ENCODE measurements at places on chromosomes 3 and 15. TPM values are rescaled to one million over a fixed set of nuclear protein-coding genes. Genes with fewer than 3 reads are reported as not detected.

Gene C2CD4A
- polyA plus RNA-seq = 0.40 TPM

Gene CYP1A2
- polyA plus RNA-seq = 0.21 TPM

DNA sequence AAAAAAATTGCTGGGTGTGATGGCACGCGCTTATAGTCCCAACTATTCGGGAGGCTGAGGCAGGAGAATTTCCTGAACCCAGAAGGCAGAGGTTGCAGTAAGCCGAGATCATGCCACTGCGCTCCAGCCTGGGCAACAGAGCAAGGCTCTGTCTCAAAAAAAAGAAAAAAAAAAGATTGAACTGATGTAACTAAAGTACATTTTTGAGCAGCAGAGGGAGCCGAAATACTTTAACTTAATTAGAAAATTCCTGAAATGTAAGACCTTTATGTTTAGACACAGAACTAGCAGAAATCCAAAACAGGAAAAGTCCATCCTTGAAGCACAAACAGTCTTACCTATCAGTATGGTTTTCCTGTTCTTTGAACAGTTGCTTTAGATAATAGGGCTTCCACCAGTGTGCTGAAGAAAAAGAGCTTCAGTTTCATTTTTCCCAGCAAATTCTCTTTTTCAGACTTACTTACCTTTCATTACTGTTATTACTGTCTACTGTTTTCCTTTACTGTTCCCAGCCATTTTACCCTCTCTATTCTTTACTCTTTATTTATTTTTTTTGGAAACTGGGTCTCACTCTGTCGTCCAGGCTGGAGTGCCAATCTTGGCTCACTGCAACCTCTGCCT lies 33.4 kb upstream of the ZNF609 start:
- DNase-seq = peak; percentile 42

DNA sequence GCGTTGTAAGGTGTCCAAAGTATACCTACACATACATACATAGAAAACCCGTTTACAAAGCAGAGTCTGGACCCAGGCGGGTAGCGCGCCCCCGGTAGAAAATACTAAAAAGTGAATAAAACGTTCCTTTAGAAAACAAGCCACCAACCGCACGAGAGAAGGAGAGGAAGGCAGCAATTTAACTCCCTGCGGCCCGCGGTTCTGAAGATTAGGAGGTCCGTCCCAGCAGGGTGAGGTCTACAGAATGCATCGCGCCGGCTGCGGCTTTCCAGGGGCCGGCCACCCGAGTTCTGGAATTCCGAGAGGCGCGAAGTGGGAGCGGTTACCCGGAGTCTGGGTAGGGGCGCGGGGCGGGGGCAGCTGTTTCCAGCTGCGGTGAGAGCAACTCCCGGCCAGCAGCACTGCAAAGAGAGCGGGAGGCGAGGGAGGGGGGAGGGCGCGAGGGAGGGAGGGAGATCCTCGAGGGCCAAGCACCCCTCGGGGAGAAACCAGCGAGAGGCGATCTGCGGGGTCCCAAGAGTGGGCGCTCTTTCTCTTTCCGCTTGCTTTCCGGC lies 318.6 kb downstream of the FGF12 start:
- peak; percentile 44 for DNase-seq

DNA sequence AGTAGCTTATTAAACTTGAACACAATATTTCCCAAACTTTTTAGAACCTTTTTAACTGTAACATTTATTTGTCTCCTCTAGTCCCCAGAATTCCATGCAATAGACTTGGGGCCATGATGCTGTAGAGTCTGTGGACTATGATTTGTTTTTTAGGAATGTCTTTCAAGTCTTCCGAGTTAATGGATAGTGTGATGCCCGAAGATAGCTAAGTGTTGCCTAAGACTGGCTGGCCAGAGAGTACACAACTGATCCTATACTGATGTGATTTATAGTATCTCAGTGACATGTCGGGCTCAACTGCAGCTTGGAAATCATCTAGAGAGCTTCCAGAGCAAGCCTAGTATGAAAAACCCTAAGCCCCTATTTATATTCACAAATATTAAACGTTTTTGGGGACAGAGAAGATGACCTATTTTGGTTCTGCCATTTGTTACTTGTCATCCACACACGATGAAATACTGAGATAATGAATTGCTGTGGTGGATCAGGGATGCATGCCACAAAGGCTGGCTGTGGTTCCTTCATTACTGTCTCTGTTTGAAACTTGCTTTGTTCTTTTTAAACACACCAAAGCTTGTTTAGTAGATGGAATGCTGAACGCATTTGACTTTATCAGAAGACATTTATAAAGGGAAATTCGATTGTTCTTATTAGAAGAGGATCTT lies 507.4 kb downstream of the TAFA4 start:
- DNase-seq = no peak

DNA sequence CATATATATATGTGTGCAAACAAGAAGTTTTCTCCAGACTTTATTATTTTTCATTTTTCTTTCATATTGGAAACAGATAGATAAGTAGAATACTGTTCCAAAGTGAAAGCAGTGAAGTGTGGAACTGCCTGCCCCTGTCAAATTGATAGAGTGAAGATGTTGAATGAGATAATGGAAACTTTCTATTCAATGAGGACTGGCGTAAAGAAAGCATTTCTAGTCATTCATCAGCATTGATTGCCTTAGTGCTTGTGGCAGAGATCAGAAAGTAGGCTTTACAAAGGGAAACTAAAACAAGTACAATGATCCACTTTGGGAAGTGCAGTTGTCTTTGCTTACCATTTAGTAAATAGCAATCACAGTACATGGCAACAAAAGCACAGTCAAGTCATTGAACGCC lies 300.0 kb downstream of the CADM2 start:
- no peak for DNase-seq

- DNase-seq = no peak
These were observed 22.8 kb downstream of the OXSM start for GRCh38 chr3:25812644-25813043.

GRCh38 chr3:127747751-127748521 lies 74.4 kb downstream of the MGLL start:
- no peak for DNase-seq

GRCh38 chr3:193592841-193593667 lies at the start of gene OPA1:
OPA1 (plus strand) TSS chr3:193593208; CDS start chr3:193593378, 170 bp downstream.
- peak; percentile 99 for DNase-seq

- DNase-seq = no peak
These were observed 199.8 kb downstream of the TBC1D5 start for GRCh38 chr3:17542591-17542990.

Gene GPR171
- not detected for polyA plus RNA-seq

Gene DNAH12
- polyA plus RNA-seq = 1.7 TPM

- DNase-seq = no peak
These were observed 135.1 kb downstream of the LRRC28 start for GRCh38 chr15:99386391-99386790.

Gene NR1I2
- polyA plus RNA-seq = 0.65 TPM

- DNase-seq = no peak
These were observed 7.0 kb upstream of the UBE2Q2 start for GRCh38 chr15:75835990-75836958.

DNA sequence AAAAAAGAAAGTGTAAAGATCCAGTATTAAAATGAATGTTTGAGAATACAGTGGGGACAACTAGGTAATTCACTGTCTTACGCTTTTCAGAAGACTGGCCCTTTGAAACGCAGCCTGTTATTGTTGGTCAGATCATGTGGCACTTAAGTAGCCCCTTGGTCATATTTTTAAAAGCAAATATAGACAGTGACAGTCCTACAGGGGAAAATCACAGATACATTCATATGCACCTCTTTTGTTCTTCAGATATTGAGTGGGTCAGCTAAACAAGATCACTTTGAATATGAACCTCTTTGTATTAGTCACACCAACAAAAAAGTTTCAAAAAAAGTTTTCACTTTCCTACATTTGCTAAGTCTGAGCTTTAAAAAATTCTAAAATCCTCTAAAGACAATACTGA lies 36.0 kb downstream of the TIGIT start:
- no peak for DNase-seq

Gene FBXL2
- polyA plus RNA-seq = 25.3 TPM

DNA sequence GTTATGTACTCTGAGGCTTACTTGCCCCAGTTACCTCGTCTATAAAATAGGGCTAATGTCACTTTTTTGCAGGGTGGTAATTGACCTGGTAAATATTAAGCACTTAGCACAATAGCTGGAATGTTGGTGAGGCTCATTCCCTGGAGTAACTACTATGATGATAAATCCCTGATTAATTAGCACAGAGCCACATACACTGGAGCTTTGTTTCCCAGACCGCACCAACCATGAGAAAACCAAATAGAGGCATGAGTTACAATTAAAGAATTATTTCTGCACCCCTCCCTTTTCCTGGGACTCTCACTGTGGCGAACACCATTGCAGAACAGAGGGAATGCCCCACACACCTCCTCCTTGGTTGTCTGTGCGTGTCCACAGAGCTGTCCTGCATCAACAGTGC lies 76.6 kb upstream of the CPOX start:
- no peak for DNase-seq

Gene RAB6B
- polyA plus RNA-seq = 18.9 TPM

Gene MAP2K5
- 19.9 TPM for polyA plus RNA-seq

DNA sequence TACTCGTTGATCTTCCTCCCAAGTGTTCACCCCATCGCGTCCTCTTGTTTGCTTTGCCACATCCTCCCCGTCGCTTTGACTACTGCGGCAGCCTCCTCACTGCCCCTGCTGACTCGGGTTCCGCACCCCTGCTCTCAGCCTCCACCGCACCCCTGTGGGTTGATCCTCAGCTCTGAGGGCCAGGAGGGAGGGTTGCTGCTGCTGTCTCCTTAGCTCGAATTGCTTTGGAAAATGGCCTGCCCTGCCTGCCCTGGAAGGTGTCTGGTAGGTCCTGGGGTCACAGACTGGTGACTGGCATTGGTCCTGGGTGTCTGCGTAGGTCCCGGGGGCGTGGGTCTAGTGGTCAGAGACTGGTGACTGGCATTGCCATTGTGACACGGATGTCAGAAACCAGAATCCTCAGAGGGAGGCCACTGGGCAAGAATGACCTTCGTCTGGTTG lies 9.4 kb downstream of the MUC4 start:
- no peak for DNase-seq

- DNase-seq = no peak
These were observed 105.7 kb downstream of the CPN2 start for GRCh38 chr3:194245474-194245873.

GRCh38 chr3:12658593-12659058 lies 5.3 kb downstream of the RAF1 start:
- DNase-seq = no peak

Gene FGF7
- polyA plus RNA-seq = 10.3 TPM

GRCh38 chr3:55190331-55190730 lies 262.5 kb upstream of the LRTM1 start:
- DNase-seq = no peak

Gene RYR3
- polyA plus RNA-seq = 8.2 TPM

- no peak for DNase-seq
These were observed 164.1 kb downstream of the ARRDC4 start for GRCh38 chr15:98124581-98124980.

DNA sequence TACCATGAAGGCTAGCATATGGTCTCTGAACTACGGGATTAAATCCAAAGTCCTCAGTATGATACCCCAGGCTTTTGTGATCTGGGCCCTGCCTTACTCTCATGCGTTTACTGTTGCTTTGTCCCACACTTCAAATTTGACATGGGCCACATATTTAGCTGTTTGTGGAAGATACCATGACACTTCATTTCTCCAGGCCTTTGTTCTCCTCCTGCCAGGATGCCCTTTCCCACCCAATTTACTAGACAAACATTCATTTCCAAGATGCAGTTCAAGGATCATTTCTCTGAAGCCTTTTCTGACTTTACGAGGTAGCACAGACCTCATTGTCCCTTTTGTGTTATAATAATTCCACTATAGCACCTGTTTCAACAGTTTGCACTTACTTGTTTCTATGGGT lies 2.2 kb upstream of the OXSM start:
- no peak for DNase-seq

Gene LCMT2
- polyA plus RNA-seq = 11.5 TPM

Gene FGF12
- polyA plus RNA-seq = 5.1 TPM

- DNase-seq = no peak
These were observed 17.2 kb downstream of the TSPAN3 start for GRCh38 chr15:77053709-77054108.

Gene SNTN
- 0.03 TPM for polyA plus RNA-seq

Gene NUDT16
- polyA plus RNA-seq = 47.3 TPM

DNA sequence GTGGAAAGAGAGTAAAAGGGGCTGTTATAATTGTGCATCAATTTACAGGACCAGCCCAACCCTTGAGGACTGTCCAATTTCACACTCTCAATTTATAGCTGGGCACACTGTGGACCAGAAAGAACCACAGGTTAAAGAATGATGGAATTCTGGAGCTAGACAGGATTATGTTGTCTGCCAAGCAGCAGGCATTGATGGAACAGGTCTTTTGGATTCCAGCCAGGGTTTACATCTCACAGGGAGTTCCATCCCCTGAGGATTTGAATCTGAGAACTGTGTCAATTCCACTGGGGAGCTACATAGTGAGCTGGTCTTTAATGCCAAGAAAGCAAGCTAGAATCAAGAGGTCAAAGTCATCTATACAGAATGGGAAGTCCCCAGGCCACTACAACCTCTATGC lies 389.5 kb upstream of the WNT5A start:
- DNase-seq = no peak

Gene GOLGA6L10
- 15.9 TPM for polyA plus RNA-seq

Gene PXK
- polyA plus RNA-seq = 37.2 TPM

DNA sequence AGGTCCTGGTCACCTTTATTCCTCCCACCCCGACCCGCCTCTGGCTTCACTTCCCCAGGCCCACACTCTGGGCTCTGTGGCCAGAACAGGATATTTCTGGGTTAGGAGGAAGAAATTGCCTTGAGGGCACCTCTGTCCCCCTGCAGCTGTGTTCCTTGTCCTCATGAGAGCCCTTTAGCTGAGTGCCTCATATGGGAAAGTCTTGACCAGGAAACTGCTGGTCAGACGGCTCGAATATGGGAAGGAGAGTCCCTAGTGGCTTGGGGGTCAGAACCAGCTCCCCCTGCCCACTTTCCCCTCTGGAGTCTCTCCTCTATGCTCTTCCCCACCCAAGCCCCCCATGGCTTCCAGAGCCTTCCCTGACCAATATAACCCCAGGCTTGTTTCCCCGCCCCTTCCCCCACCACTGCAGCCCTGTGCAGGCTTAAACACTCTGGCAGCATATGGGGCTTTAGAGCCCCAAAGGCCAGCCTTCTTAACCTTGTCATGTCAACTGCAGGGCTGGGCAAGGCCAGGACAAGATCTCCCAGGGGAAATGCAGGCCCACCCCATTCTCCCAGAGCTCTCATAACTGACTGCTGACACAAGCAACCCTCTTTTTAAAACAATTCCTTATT lies 36.4 kb downstream of the SEC22C start:
- no peak for DNase-seq
